Activated CD4-positive, alpha-beta T cell treated with anti-CD3 and anti-CD28 coated beads for 4 hours (primary cell): ENCODE measurements at places on chromosomes 7 and 10.

DNA sequence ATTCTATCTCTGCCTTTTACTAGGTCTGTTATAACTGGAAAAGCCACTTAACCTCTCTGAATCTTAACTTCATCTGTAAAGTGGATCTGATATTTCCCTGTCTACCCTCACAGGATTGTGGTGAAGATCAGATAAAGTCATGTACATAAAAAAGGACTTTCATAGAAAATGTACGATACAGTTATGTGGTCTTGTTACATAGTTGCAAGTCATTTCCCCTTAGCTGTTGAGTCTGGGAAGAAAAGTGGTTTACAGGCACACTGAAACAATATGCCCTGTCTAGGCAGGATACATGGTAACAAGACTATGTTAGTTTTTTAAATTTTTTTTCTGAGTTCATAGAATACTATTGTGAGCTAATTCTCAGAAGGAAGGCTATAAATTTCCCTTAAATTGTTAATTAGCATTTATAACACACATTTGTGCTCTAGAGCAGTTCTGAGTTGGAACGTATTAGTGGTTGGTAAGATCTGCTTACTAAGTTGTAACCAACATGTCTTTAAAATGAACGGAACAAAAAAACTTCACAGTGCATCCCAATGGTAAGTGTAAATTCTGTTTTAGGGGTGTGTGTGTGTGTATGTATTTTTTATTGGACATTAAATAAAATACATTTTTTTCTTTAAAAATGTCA lies 7.1 kb upstream of the GSTO1 start:
- no peak for DNase-seq

GRCh38 chr10:30034433-30035137 lies 24.8 kb downstream of the JCAD start:
- DNase-seq, result no peak

DNA sequence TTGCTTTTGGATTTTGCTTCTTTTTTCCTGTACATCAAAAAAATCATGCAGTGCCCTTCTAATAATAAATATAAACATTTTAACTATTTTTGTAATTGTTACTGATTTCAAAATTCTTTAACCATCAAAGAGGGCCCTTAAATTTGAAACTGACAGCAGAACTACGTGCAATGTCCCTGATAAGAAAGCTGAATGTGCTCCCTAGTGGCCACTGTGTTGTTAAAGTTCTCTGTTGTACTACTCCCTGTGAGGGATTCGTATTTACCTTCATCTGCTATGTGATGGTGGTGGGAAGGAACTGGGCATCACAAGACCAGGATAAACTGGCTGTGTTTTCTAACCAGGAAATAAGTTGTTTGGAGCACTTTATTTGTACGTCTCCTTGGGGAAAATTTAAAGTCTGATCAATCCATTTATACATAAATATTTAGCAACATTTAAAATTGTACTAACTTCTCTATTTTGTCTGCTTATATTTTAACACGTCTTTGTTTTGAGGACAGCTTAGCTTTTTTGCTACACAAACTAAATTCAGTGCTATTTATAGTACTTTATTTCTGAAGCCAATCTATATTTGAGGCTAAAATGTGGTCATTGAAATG lies 322.4 kb downstream of the HGF start:
- DNase-seq, result no peak

GRCh38 chr7:125934539-125934938 lies 1004.9 kb upstream of the POT1 start:
- DNase-seq, result no peak

GRCh38 chr10:60611291-60611747 lies 167.0 kb upstream of the CDK1 start:
- peak; percentile 10 for DNase-seq

DNA sequence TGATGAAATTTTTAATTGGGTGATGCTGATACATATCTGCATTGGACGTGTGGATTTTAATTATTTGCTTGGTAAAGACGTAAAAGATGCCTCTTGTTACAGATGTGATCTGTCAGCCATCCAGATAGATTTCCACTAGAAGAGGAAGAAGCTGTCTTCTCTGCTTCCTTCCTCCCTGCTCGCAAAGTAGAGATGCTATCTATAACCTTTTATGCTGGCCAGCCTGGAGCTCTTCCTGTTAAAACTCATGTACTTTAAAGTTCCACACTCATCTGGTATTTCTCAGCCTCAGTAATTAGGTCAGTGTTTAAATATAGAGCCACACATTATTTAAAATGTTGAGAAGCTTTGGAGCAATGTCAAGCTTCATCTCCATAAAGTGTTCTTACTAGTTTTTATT lies 51.2 kb upstream of the TMEM229A start:
- no peak for DNase-seq

DNA sequence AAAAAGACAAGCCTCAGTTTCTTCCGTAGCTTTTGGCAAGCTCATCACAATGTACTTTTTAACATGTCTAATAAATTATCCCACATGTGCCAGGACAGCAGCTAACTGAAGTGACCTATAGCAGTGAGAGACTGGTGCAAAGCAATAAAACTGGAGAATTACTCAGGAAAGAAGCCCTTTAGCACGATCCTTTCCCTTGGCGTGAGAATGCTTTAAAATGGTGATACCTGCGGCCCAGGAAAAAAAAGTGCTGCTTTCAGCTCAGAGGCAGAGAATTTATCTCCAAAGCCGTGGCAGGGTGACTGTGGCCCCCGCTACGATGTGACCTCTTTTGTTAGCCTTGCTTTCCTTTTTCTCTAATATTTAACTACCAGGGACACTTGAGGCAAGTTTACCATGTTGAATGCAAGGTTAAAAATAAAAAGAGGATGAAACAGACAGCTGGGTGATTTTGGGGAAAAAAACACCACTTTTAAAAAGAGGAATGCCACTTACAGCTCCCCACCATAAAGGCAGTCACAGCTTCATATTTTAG lies 184.0 kb downstream of the FANK1 start:
- no peak for DNase-seq

- DNase-seq, result no peak
These were observed 236.9 kb downstream of the SLC25A13 start for GRCh38 chr7:96084881-96085553.

DNA sequence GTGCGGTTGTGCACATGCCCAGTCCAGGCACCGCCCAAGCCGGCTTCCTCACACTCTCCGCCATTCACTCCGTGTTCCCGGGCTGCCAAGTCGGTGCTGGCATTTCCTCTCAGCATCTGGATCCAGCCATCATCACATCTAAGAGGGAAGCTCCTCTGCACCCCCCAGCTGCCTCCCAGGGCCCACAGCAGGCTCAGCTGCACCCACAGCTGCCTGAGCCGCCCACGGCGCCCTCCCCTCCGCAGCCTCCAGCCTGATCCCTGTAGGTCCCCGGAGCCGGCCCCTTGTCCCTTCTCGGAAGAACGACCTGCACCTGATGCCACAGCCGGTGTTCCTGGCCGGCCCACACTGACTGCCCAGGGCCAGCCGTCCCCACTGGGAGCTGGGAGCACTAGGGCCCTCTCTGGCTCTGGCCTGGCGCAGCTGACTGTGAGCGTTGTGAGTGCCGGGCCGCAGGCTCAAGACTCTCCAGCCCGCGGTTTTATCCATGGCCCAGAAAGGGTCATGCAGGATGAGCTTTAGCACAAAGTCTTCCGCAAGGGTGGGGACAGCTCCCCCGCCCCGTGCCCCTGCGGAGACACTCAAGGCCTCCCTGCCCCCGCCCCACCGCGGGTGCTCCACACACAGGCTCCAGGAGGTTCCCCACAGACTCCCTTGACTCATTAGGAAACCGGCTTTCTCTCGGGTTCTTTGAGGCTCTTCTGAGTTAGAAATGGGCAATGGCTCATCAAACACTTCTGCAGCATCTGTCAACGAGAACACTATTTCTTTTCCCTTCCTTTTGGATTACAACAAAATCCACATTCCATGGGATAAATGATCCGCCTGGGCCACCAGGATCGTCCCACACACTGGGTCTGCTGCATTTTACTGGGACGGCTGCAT lies 31.2 kb downstream of the CFAP46 start:
- DNase-seq, result no peak

DNA sequence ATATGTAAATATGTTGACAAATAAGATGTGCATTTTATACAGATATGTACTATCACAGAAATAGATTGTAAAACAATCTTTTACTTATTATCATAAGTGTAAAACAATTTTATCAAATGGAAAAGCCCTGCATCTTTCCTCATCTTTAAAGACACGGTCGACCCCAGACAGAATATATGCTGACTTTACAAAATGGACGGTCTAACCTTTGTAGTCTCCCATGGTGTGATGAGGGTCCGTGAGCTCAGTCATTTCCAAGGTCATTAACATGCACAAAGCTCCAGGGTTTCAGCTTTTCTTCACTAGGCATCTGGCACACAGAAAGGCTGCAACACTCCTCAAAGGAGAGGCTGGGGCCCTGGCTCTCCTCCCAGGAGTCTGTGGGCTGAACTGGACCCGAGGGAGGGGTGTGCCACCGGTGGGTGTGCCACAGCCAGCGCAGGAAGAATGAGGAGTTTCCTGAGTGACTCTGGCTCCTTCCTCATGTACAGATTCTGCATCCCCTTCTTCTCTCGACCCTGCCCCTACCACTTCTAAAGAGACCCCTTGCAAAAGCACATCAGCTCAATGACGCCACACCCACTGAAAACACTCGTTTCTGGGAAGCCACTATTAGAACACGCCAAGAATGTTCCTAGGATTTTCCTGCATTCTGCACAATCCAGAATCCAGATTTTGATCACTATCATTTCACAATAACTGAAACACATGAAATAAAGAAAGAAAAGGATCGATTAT lies 26.2 kb upstream of the ABLIM1 start:
- no peak for DNase-seq
